ENCODE measurements at places on chromosomes 3 and 15. TPM values are rescaled to one million over a fixed set of nuclear protein-coding genes. Genes with fewer than 3 reads are reported as not detected.

DNA sequence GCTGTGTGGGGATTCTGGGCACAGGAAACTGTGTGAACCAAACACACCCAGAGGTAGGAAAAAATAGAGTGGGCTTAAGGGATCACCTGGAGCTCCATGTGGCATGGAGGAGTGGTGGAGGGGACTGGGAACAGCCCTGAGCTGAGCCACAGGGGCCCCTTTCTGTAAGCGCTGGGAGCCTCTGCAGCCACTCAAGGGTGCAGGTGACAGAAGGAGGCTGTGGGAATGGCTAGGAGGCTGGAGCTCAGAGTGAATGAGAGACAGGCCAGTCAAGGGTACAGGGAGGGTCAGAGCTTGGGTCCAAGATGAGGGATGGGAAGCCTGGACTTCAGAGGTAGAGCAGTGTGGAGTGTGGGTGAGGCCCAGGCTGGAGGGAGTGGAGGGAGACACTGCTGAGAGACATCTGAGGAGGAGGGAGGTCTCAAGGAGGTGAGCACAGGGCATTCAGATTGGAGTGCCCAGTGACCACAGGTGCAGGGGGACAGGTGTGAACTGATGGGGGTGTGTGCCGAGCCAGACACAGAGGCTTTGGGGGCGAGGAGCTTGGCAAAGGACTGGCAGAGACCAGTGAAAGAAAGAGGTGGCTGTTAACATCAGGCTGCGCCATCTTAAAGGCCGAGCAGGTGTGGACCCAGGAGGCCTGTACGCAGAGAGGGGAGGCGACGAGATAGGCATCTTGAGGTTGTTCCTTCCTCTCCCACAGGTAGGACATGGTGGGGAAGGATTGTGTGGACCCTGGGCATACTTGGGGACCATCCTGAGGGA, 56.8 kb downstream of the FGD5 start:
- DNase-seq: no peak

DNA sequence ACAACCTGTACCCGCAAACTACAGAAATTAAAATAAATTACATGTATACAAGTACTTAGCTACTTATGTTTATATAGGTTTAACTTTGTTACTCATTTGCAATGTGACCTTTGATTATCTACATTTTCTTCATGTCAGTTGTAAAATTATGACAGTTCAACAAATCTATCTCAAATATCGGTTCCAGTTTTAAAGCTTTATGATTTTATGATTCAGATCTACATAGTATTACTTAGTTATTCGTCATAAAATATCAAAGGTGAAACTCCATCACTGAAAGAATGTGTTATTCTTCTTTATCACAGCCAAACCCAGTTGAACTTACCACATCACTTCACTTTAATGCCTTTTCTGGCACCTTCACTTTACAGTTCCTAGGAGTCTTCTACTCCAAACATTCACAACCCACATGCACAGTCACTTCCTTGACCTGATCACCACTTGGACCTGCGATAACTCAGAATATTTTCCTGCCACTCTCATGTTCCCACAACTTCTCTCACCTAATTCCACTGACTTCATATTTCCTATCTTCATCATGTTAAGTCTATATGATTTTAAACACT, 47.2 kb downstream of the SLITRK3 start:
- no peak for DNase-seq

DNA sequence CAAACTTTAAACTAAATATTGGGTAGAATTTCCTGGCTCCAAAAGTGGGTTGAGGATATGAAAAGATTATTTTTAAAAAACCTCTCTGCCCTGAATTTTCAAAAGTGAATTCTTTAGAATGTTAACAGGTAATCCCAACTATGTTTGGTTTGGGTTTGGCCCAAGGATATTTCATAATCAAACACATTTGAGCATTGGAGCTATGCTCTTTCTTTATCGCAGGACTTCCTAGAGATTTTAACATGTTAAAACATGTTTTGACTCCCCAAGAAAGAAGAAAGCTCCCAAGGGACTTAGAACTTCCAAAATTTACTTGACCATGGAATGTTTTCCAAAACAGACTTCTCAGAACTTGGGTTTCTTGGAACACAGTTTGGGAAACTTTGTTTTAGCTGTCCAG, 75.6 kb upstream of the SYNPR start:
- no peak for DNase-seq

GRCh38 chr3:194496217-194496919, 9.6 kb upstream of the ATP13A3 start:
- no peak for DNase-seq

DNA sequence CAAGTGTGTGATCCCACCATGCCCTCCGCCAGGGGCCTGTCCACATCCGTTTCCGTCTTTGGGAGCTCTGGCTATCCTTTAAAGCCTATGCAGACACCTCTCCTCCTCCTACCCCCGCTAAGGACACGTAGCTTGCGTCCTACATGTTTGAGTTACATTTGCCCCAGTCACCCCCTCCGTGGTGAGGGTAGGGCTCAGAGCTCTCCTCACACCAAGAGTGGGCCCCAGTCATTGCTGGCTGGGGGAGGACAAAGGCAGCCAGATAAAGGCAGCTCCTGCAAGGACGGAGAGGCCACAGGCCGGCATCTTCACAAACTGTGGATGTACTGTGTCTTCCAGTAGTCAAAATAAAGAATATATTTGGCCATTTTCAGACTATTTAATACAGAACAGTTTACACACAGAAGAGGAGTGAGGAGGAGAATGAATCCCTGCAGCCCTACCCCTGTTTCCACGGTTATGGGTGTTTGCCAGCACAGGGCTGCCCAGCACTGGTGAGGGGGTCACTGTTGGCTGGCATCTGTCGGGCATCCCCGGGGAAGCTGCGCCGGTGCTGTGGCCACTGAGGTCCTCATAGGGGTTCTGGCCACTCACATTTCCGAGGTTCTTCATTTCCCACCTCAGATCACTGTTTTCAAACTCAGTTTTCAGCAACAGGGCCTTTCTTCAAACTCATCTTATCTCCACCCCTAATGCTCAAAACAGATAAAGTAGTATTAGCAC, 118.7 kb downstream of the CHRNA7 start:
- DNase-seq: no peak

DNA sequence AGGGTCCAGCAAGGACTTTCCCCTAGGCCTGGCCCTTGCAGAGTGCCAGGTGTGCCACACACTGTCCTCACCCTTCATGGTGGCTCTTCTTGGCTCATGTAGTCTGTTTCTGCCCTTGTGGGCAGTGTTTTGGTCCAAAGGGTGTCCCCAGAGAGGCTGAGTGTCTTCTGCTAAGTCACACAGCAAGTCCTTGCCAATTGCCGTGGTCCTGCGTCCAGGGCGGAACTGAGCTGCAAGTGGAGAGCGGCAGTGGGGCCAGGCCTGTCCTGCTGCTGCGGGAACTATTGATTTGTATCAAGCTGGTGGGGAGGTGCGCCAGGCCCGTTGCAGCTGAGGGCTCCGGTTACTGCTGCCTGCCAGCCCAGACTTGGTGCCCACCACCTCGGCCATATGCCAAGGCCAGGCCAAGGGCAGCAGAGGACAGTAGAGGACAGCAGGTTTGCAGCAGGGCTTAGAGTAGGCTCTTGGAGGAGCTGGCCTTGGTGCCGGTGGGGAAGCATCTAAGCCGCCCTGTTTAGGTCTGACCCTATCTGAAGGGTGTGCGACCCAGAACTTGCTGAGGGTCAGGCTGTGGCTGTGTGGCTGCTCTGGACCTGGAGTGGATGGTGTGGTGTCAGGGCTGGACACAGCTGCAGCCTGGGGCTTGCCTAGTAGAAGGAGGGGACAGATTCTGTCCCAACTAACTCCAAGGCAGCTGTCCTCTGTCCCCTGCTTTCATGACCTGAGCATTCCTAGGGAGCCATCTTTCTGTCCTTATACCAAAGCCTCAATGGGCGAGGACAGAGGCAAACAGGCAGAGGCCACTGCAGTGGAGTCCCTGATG, 4.5 kb downstream of the AMIGO3 start:
- DNase-seq: no peak

DNA sequence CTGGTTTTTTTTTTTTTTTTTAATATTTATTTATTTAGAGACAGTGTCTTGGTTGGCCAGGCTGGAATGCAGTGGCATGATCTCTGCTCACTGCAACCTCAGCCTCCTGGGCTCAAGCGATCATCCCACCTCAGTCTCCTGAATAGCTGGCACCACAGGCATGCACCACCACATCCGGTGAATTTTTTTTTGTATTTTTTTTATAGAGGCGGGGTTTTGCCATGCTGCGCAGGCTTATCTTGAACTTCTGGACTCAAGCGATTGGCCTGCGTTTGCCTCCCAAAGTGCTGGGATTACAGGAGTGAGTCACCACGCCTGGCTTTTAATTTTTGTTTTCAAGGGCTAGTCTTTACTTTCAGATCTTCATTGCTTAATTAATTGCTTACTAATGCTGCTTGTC, 13.1 kb downstream of the PCCB start:
- DNase-seq: no peak

- DNase-seq: no peak
These were observed 580 bp upstream of the RUBCN start for GRCh38 chr3:197737319-197737649.

DNA sequence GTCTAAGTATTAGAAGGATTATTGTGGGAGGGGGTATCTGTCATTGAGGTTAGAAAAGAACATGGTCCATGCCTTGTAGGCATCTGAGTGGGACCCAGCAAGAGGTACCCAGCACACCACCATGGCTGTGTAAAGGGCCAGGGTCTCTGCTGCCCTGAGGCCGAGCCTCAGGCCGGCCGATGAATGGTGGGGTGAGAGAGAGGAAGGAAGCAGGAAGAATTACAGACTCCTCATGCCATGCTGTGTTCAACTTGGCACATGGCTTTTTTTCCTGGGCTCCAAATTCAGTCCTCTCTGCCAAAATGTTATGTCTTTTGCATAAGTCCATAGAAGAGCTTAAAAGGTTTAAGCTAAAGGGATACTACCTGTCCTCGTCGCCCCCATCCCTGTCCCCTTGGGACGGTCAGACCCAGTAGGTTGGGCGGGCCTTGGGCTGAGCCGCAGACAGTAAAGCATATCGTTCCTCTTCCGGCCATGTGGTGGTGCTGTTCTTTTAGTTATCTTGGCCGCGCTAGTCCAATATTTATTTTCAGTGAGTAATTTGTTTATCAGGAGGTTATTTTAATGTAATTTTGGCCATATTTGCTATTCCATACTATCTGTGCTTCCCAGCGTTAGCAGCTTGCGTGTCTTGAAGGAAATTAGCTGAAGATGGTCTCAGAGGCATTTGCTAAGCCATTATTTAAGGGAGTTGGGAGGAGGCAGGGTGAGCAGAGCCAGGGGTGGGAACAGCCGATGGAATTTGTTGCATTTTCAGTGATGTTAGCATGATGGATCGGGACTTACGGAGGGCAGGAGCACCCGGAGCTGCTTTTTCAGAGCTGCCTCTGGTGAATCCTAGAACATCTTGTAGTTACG, 152.4 kb downstream of the AGBL1 start:
- DNase-seq: no peak

DNA sequence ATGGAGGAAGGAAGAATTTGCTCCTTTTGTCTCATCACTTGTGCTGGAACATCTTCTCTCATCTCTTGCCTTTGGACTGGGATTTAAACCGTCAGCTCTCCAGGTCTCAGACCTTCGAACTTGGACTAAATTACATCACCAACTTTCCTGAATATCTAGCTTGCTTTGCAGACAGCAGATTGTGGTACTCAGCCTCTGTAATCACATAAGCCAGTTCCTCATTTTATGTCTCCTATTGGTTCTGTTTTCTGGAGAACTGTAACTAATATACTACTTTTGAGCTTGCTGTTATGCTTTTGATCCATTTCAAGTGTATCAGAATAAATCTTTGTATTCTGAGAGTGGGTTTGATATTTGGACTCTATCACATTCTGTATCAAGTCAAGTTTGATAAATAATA, 164.3 kb upstream of the VEPH1 start:
- no peak for DNase-seq

Gene SLC2A2
- total RNA-seq: not detected

Gene CCR9
- total RNA-seq: not detected

Gene LRRK1
- total RNA-seq: 24.3 TPM

Gene NR2E3
- not detected for total RNA-seq

Gene CYP1A2
- total RNA-seq: not detected
